Spinal cord (tissue), 10 donors: ENCODE measurements at places on chromosomes 6 and 20. TPM values are rescaled to one million over a fixed set of nuclear protein-coding genes. Genes with fewer than 3 reads are reported as not detected.

Gene SIRPD
- total RNA-seq = not detected

Gene CD40
- total RNA-seq = 1.6 TPM

- peak overlapping the region; percentile 7 for H3K27ac ChIP-seq
- no peaks in the 10 kb centered on the region for H3K27me3 ChIP-seq
- no peak overlapping the region for H3K4me3 ChIP-seq
Measured at GRCh38 chr6:158900663-158901312, 81.6 kb upstream of the EZR start.

- no peaks in the 10 kb centered on the region for H3K4me1 ChIP-seq
- no peak for DNase-seq
- no peaks in the 10 kb centered on the region for H3K36me3 ChIP-seq
- no peak overlapping the region for H3K4me3 ChIP-seq
- no peak overlapping the region for H3K27ac ChIP-seq
Measured at GRCh38 chr6:151078655-151079054, 161.1 kb upstream of the AKAP12 start.

DNA sequence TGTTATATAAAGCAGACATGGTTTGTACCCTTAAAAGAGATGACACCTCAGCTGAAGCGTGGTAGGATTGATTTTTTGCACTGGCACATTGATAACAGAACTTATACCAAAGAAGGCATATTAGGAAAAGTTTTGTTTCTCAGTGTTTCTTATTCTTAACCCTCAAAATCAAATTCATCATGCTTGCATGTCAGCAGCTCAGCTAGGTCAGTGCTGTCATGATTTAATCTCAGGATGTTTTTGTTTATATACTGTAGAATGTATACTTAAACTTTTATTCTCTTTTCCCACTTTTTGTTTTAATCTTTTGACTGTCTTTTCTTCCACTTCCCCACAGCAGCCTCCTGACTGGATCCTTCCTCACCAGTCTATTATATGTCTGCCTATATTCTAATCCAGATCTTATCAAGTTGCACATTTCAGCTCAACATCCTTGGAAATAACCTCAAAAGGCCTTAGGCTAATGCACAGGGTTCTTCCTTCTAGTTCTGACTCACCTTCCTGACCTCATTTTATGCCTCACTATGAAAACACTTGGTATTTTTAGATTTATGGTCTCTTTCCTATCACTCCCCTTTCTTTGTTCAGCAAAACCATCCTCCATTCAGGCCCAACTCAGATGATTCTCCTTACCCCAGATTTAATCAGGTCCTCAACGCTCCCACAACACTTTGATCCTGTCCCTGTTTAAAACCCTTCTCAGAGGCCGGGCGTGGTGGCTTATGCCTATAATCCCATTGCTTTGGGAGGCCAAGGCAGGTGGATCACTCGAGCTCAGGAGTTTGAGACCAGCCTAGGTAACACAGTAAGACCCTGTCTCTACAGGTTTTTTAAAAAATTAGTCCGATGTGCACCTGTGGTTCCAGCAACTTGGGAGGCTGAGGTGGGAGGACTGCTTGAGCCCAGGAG is 7.2 kb downstream of the HEBP2 start:
- H3K27ac ChIP-seq = no peak overlapping the region
- no peak for DNase-seq
- peaks cover 22% of the 10 kb centered on the region for H3K36me3 ChIP-seq
- H3K27me3 ChIP-seq = no peaks in the 10 kb centered on the region

DNA sequence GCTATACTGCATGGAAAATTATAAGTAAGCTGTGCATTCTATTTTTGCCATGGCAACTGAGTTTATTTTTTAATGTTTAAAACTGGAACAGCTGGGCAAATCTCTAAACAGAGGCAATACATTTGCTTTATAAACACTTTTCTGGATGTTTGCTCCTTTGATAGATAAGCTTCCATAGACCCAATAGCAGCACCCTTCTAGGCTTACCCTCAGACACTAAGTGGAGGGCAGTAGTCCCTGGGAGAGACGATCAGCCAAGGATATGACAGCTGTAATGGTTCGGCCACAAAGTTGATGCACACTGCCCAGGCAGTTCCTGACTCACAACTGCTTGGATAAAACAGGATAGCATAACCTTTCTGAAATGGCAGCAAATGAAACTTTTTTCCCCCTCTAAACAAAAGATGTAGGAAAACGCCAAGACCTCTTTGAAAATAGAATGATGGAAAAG is 8.5 kb upstream of the MRPS10 start:
- no peak for DNase-seq
- H3K27ac ChIP-seq = no peak overlapping the region
- peaks cover 20% of the 10 kb centered on the region for H3K36me3 ChIP-seq
- H3K4me3 ChIP-seq = no peak overlapping the region
- no peaks in the 10 kb centered on the region for H3K4me1 ChIP-seq
